ENCODE measurements at places on chromosomes 6 and 20. TPM values are rescaled to one million over a fixed set of nuclear protein-coding genes. Genes with fewer than 3 reads are reported as not detected.

DNA sequence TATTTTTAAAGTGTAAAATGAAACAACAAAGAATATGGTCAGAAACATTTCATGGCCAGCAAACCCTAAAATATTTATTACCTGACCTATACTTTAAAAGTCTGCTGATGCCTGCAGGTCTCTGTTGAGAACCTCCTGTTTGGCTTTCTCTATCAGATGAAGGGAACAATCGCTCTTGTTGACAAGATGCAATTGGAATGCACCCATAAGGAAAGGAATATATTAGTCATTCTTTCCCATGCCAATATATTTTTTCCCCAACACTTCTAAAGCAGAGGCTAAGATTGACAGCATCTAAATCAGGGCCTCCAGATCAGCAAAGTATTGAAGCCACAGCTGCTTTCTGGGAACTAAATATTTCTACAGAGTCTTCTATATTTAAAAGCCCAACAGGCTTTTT lies 897.8 kb downstream of the EPHA7 start:
- no peak for DNase-seq

DNA sequence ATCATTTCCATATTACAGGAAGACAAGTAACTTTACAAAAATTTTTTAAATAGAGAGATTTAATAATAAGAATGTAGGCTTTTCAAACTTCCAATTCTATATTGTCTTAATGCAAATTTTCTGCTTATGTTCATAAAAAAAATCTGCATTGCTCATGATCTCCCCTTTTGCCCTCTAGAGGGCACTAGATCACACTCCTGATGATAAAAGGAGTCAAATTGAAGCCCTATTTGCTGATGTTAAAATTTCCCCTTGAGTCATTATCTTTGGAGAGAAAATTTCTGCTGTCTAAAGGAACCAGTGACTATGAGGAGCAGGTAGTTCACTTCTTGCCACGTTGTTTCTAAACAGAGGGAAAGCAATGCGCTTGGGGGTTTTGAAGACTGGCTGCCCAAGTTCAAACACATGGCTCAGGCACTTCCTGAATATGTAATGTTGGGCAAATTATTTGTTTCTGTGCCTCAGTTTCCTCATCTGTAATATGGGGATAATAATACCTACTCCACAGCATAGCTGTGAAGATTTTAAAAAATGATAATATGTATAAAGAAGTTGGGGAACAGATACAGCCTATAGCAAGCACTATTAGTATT lies 874.2 kb downstream of the TFAP2A start:
- DNase-seq: peak; percentile 45

LINC00237 gene
- polyA plus RNA-seq: 0.20 TPM

TFAP2C gene
- 0.20 TPM for polyA plus RNA-seq

BMP5 gene
- polyA plus RNA-seq: 20.8 TPM

All from muscle of arm (tissue), 14 donors.